ENCODE measurements at places on chromosomes 4 and X.

GRCh38 chr4:7949759-7950158 lies 10.1 kb upstream of the AFAP1 start:
- DNase-seq: no peak

DNA sequence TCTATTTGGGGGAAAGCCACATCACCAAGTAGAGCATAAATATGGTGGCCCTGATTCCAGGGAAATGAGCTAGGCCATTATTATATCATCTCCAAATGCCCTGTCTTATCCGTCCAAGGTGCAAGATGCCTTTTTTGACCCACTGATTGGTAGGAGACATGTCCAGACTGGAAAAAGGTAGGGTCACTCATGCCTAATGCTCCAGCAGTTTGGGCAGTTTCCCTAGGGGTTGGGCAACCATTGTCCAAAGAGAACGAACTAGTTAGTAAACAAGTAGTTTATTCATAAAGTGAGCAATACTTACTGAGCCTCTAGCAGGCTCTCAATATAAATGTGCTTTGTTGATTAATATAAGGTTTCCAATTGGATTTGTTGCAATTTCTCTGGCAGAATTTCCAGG lies 6.2 kb downstream of the FHDC1 start:
- no peak for DNase-seq

- DNase-seq: no peak
These were observed 31.2 kb downstream of the PLS3 start for GRCh38 chrX:115591856-115592842.

DNA sequence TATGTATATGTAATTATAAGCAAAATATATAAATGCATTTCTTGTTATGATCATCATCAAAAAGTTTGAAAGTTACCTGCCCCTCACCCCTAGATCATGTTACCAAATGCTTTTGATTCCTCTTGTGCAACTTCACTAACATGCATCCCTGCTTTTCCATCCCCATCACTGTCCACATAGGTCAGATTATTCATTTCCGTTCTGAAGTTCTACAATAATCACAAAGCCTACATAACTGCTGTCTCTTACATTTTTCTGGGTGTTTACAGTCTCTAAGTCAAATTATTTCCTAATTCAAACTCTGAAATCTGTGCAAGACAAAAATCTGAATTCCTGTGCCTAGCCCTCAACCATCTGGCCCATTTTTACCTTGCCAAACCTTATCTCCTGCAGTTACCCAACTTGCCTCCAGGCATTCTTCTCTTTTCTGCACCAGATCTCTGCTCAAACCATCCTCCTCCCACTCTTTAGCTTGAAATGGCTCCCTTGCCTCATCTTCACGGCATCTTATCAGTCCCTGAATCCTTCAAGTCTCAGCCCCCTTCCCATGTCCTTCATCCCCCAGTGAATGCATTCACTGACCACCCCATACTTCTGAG lies 42.4 kb upstream of the SLC39A8 start:
- DNase-seq: no peak

DNA sequence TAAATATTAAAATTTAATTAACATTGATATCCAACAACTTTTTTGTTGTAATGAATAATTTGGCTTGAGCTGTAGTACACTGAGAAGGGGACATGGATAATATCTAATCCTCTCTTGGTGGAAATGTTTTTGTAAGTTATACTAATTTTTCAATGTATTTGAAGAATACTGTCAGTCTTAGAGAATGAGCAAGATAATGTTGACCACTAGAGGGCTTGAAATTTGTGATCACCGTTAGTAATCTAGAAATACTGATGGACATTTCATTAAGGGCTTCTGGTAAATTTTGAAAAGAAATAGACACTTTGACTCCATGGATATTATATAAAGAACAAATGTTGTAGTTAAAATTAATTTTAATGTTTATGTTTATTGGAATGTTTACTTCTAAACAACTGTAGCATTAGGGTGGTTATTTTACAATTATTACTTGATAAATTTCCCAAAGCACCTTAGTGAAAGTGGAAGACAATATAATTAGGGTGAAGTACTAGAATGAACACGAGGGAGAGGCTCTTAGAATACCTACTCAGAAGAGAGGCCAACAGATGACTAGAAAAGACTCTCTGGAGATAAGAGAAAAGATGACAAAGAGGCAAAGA lies 20.0 kb upstream of the CAMK2D start:
- no peak for DNase-seq

- no peak for DNase-seq
These were observed 2.6 kb downstream of the TEX13B start for GRCh38 chrX:107979534-107979933.

DNA sequence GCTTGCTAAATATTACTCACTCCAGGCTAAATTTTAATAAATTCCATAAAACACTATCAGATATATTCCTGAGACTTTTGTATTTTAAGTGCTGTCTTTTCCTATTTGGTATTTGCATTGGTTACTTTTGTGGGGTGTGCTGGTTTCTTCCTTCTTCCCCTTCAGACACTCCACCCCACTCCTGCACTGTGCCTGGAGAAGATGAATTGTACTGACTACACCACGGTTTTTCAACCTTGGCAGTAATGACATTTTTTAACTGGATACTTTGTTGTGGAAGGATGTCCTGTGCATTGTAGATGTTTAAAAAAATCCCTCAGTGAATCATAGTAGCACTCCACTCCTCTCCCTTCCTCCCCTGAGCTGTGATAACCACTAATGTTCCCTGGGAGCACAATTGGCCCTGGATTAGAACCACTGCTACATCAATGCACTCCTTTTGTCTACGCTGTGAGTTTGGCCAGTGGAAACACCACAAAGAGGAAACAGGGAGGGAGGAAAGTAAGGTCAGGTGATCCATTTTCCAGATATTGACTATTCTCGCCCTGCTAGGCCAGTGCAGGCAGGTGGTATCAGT lies 36.3 kb downstream of the SNCA start:
- no peak for DNase-seq

GRCh38 chr4:183852910-183853547 lies 52.1 kb upstream of the STOX2 start:
- DNase-seq: no peak

GRCh38 chr4:150358691-150359090 lies 223.3 kb upstream of the MAB21L2 start:
- DNase-seq: no peak

- DNase-seq: no peak
These were observed 107.4 kb downstream of the DDIT4L start for GRCh38 chr4:100082852-100083251.

- no peak for DNase-seq
These were observed 430.9 kb downstream of the MAPK10 start for GRCh38 chr4:85928775-85929591.

GRCh38 chrX:73965833-73966232 lies 338.1 kb upstream of the ZCCHC13 start:
- DNase-seq: no peak

DNA sequence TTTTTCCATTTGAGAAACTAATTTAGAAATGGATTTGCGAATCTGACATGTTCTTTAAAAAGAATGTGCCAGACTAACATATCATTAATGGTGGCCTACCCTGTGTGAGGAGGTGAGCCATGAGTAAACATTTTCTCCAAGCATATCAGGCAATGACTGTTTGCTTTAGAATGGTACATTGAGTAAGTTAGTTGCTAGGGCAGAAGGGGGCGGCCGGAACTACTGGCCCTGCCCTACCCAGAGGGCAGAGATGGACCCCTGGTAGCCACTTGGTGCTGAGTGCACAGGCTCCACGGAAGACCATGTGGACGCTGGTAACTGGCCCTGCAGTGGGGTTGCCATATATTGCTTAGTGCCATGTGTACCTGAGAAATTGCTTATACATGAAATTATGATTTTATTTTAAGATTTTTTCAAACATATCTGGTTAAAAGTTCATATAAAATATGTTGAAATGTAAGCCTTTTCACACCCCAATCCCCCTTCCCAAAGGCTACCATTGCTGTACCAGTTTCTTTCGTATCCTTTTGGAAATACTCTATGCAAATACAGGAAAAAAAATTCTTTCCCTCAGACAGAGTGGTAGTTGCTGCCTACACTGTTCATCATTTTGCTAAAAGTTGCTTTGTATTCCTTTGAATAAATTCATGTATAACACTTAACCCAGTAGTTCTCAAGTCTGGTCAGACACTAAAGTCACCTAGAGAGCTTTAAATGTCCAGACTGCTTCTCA lies 8.8 kb downstream of the FNIP2 start:
- no peak for DNase-seq

DNA sequence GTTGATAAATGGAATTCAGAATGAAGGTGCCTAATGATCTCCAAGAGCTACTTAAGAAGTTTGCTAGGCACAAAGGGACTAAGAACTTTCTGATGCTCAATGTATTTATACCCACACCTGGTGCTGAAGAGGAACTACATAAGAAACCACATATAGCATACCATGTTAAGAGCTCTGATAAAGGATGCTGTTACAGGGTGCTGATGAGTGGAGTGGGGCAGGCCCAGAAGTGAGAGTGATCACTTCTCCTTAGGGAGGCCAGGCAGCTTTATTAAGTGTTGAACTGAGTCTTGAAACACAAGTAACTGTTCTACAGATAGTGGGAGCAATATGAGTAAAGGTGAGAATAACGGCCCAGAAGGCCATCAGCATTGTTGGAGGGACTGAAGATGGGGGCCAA lies 68.3 kb upstream of the CHRDL1 start:
- DNase-seq: no peak

GRCh38 chr4:37244583-37245390 lies at the start of gene NWD2:
Gene NWD2, plus strand, starts transcription at chr4:37244743. Its CDS starts 325 bp downstream, at chr4:37245068.
- DNase-seq: no peak

DNA sequence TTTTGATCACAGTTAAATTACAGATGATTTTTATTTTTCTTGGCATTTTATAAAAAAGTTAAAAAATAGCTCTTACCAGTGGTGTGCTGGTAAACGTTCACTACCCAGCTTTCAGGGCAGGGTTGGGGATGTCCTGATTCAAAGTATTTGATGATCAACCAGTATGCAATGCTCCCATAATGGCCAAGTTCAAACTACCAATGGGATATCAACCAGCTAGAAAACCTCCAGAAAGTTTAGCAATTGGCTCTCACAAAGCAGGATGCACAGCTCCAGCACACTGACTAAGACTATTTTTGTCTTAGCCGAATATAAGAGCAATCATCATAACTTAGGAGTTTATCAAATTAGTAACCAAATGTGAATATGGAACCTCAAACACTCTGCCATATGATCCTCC lies 108.0 kb upstream of the PDE5A start:
- DNase-seq: no peak

DNA sequence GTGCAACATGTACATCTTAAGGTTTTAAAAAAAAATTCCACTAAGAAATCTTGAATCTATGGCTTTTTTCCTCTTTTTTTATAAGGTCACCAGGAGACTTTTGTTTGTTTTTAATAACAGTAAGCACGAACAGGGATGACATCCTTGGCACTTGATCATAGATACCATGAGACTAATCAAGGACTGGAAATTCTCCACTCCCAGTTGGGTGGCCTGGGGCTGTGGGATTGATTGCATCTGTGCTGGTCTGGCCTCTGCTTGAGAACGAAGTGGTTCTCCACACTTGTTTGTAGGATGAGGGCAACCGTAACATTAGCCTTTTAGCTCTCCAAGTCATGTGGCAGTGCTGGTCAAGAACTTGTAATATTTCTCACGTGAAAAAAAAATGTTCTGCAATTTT lies 35.4 kb downstream of the SNX25 start:
- DNase-seq: no peak

- DNase-seq: no peak
These were observed 102.6 kb downstream of the FHDC1 start for GRCh38 chr4:153038623-153039311.

DNA sequence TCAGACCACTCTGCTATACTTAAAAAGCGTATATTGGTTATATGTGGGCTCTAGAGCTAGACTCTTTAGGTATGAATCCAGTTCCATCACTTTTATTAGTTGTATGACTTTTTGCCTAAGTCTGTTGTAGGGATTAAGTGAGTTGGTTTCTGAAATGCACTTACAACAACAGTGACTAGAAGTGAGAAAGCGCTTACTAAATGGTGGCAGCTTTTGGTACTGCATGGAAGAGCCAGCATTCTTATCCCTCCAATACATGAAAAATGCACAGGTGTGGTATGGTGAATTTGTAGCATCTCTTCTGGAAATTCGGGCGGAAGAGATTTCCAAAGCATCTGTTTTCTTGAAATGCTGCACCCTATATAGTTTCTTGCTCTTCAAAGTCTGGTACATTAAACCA lies 117.1 kb downstream of the SPANXA1 start:
- no peak for DNase-seq

GRCh38 chrX:112759512-112759911 lies 79.8 kb upstream of the LHFPL1 start:
- DNase-seq: no peak

DNA sequence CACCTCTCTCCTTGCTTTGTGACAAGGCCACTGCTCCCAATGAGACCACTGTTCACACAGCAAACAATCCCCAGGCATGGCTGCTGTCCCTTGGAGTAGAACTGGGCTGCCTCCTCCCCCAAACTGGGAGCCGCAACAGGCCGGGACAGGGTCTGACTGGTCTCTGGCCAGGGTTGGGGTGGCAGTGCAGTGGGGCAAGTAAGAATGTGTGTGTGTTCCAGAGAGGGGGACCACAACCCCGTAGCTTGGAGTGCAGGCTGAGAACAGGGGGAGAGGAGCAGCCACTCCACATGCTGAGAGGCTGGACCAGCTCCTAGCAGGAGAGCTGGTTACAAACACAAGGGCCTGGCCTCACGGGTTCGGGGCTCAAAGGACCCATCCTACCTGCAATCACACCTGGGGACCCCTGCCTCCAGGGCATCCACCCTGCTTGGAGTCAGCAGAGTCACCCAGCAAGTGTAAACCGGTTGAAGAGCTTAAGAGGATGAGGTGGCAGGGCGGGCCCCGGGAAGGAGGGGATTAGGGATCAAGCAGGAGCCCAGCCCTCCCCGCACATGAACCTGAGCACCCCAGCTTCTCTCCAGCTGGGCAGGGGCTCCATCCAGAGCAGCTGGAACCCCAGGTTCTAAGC lies 3.8 kb upstream of the ZNF185 start:
- no peak for DNase-seq

DNA sequence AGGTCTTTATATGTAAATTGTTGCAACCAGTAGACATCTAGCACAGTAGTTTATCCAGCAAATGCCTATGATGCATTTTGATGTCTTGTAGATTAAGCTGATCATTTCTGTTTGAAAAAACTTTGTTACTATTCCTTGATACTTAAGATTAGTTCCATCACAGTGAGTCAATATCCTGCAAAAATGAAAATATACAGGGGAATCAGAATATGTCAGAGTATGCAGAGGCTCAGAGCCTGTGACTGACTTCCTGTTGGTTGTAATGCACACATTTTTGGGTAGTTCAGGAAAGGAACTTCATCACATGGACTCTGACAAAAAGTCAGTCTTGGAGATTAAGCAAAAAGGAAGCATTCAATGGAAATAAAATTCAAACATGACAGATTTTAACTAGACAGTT lies 815.5 kb downstream of the FAT4 start:
- no peak for DNase-seq

DNA sequence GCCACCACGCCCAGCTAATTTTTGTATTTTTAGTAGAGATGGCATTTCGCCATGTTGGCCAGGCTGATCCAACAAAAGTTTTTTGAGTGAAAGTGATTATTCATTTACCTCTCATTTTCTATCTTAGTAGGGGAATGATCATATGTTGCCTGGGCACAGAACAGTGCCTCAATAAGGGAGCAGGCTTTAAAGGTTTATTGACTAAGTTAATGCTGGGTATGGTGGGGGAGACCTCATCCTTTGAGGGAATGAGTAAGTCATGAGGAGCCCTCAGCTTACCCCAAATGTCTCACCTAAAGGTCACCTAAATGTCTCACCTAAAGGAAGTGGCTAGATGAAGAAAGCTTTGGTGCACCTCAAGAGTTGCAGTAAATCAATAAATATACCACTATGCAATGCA lies 109.0 kb downstream of the CLCN4 start:
- no peak for DNase-seq
